ENCODE measurements at places on chromosomes 1 and 21.

DNA sequence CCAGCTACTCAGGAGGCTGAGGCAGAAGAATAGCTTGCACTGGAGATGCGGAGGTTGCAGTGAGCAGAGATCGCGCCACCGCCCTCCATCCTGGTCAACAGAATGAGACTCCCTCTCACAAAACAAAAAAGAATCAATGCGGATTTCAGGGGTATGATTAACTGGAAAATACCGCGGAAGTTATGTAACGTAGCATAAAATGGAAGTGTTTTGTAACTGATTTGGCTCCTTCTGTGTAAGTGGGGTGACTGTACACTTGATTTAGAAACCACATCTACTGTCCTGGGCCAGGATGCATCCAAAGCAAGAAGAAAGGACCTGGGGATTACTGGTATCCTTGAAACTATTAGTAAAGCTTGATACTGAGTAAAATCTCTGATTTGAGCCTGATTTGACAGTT is 3.1 kb upstream of the VAMP4 start:
- DNase-seq = peak; percentile 69

GRCh38 chr1:25112400-25112799 is 119.9 kb downstream of the SYF2 start:
- DNase-seq = no peak

- DNase-seq = no peak
Measured at GRCh38 chr1:53319296-53320101, 8.4 kb downstream of the LRP8 start.

DNA sequence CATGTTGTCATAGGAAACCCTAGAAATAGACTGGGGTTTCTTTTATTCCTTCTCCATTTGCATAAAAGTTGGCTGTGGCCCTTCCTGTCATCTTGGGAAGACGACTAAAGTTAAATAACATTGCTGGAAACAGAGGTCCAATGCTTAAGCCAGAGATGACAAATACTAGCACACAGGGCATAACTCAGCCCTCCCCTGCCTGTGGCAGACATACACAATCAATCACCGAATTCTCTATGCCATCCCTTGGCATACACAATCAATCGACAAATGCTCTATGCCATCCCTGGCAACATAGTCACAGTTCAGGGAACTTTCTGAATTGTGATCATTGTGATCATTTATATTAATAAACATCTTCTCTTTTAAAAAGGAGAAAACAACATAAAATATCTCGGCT is 229.4 kb downstream of the KAZN start:
- DNase-seq = no peak

GRCh38 chr1:87642581-87643221 is 314.0 kb downstream of the LMO4 start:
- DNase-seq = no peak

DNA sequence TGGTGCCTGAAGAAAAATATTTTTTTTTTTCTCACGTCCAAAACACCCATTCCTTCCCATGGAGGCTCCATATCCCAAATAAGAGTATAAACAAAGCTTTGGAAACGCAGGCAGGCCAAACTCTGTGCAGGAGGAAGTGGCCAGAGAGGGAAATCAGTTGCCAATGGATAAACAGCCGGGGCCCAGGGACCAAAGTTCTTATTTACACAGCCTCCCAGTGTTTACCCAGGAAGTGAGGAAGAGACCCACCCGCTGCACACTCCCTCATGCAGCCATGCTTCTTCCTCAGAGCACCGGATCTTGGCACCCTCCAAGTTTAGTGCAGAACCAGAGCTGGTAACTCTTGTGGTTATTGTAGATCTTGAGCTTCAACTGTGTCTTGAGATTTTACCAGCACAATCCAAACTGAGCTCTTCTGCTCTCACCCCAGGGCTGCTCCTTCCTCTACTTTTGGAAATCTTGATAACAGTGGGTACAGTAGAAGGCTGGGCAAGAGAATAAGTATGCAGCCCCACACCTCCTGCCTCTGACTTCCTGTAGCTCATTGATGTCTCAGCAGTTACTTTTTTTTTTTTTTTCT is 14.2 kb downstream of the MARCKSL1 start:
- no peak for DNase-seq

- DNase-seq = no peak
Measured at GRCh38 chr1:190274721-190275120, 202.9 kb downstream of the BRINP3 start.

GRCh38 chr1:1517973-1518620 is 6.1 kb downstream of the ATAD3A start:
- DNase-seq = no peak

DNA sequence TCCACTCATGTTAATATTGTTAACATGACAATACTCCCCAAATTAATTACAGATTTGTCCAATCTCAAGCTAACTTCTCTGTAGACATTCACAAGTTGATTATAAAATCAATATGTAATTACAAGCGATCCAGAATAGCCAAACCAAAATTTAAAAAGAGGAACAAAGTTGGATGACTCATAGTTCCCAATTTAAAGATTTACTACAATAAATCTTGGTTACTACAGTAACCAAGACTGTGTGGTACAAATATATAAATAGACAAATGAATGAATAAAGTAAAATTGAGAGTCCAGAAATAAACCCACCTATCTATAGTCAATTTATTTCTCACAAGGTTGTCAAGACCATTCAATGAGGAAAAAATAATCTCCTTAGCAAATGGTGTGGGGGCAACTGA is 7.1 kb upstream of the KRTAP10-4 start:
- DNase-seq = no peak

- no peak for DNase-seq
Measured at GRCh38 chr1:44670751-44671640, 3.3 kb downstream of the TMEM53 start.

DNA sequence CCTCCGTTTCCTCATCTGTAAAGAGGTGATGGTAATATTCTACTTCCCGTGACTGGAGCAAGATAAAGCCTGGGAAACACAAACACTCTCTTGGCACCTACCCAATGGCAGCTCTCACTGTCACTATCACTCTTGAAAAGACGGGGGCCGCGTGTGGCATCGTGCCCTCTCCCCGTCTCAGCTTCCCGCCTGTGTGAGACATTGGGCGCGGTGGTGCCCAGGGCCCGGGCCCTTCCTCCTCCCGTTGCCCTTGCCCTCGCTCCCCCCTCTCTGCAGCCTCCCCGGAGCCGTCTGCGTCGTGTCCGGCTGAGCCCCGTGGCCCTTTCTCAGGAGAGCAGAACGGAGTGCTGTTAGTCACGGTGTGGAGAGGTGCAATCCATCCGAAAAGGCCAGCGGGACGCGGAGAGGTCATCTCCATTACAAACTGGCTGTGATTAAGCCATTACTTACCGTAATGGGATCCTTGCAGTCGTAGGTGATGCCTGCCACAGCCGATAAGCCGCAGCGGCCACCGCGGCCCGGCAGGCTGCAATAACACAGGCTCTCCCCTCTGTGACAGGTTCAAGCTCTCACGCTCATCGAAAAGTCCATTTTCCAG is 156.4 kb upstream of the ZC3H12A start:
- DNase-seq = no peak

DNA sequence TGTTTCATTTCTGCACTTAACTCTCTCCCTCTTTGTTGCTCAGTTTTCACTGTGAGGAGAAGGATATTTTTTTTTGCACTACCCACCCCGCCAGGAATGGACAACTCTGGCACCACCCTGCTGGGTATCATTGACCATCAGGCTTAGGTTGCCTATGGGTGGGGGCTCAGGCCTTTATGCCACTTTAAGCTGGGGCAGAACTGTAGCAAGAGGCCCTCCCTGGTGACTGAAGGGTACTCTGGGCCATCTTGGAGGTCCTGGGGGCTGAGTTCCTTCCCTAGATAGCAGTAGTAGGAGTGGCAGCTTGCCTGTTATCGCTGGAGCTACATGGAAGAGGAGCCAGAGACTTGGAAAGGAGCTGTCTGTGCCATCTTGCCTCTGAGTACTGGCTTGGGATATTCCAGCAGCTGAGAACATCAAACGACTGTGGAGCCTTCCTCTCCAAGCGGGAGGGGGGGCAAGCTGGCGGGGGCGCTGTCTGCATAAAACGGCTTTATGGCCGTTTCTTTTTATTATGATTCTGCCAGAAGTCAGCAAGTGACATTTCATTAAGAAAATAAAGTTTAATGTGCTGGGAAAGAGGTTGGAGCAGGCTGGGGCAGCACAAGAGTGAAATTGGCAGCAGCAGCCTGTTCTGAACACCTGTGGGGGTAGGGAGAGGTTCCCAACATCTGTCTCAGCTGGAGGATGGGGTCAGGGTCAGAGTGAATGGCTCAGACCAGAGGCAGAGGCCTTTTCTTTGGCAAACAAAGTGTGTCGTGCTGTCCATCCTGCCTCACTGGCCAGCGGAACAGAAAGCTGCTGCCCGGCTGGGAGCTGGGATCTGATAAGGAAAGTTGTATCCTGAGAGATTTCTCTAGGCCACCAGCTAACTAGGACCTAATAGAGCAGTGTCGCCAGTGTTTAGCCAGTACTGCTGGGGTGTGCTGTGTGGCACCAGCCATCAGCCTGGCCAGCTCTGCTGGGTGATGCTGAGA is 32.9 kb downstream of the TMEM53 start:
- DNase-seq = no peak

- no peak for DNase-seq
Measured at GRCh38 chr1:204376919-204377799, 17.4 kb upstream of the PLEKHA6 start.

GRCh38 chr1:17719874-17720273 is 35.3 kb upstream of the ACTL8 start:
- DNase-seq = no peak

GRCh38 chr21:38261851-38262250 is 5.1 kb downstream of the KCNJ15 start:
- DNase-seq = no peak

DNA sequence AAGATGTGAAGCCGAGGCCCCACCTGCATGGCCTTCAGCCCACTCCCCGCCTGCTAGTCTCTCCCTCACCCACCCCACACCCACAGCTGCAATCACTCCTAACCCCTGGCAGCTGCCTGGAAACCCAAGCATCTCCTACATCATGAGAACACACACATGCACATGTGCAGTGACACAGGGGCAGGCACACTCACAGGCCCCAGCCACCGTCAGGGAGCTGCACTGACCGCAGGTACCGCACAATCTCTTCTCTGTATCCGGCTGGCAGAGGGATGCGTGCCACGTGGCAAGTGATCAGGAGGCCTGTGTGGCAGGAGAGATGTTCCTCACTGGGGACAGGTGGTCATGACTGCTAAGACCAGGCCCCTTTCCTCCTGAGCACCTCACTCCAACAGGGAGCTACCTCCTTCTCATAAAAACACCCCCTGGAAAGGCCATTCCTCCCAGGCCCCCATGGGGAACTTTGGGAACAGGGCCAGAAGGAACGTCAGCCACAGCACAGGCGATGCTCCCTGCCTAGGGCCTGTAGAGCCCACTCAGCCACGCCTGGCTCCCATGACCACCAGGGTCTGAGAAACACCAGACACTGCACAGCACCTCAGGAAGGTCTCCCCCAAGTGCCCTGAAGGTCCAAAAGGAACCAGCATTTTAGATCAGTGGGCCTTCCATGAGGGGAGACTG is 6.0 kb downstream of the LSS start:
- DNase-seq = no peak

Data from inflammatory macrophage (primary cell).